Large intestine (tissue), 12 donors: ENCODE measurements at places on chromosomes 1 and 21.

DNA sequence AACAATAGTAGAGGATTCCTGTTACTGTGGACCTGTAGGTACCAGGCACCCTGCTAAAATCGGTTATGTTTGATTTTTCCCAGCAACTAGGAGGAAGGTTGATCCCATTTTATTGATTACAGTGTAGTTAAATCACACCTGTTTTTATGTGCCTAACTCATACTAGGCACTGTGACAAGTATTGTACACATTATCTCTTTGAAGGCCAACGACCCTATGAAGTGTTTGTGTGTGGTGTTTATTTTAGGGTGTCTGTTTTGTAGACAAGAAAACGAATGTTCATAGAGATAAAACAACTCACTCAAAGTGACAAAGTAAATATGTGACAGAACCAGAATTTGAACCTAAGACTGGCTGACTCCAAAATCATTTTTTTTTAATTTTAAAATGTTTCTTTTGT lies 49.5 kb downstream of the FGGY start:
- no peak for DNase-seq

- no peak for DNase-seq
These were observed 27.9 kb downstream of the MRPL37 start for GRCh38 chr1:54227891-54228310.

- DNase-seq, result no peak
These were observed 14.7 kb upstream of the COL6A2 start for GRCh38 chr21:46082963-46083790.

DNA sequence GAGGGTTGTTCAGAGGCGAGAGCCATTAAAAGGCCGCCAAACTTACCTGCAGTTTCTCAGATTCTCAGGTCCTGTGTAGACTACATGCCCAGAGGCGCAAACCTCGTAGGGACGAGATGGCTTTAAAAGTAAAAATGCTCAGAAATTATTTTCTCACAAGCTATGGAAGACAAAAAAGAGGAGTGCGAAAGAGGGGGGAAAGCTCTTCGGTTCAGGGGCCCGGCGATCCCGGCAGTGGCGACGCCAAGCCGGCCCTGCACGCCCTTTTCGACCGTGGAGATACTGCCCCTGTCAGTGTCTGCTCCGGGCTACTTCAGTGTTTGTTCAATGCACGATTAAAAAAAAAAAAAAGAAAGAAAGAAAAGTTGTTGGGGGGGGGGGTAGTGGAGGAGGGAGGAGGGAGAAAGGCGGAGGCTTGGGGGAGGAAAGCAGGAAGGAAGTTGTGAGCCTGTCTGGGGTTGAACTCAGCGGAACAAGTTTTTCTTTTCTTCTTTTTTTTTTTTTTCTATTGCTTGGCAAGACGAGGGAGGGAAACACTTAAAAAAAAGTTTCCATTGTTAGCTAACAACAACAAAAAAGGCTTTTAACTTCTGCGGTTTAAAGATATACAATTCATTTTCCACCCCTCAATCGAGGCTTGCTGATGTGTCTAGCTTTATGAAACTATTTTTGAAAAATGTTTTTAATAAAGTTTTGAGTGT lies at the start of gene ITPKB:
ITPKB (minus strand) TSS at position 288 of the 701 bp plus-strand sequence. CDS start 1,824 bp downstream, outside the sequence.
- peak; percentile 78 for DNase-seq

DNA sequence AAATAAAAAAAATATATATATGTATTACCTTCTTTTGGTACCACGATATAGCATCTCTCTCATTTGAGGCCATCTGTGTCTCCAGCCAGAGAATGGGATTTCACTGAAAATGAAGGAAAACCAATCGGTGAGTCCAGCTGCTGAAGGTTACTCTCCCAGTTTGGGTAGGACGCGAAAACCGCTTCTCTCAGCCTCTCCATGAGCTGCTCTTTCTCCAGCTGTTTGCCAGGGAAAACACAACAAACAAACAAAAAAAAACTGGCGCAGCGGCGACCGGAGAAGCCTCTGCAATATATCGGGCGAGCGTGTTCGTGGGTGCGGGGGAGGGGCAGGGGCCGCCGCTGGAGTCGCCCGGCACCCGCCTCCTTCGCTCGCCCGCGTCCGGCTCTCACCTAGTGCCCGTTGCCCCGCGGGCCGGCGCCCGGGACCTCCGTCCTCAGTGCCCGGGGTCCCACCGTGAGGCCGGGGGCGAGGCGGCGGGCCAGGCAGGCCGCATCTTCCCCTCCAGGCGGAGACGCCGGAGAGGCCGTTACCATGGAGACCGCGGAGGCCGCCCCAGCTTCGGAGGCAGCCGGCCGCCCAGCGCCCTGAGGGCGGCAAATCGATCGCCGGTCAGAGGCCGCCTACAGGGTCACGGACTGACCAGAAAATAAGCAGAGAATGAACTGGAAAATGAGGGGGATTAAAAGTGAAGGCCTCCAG lies 504 bp downstream of the PHTF1 start:
- peak; percentile 74 for DNase-seq

DNA sequence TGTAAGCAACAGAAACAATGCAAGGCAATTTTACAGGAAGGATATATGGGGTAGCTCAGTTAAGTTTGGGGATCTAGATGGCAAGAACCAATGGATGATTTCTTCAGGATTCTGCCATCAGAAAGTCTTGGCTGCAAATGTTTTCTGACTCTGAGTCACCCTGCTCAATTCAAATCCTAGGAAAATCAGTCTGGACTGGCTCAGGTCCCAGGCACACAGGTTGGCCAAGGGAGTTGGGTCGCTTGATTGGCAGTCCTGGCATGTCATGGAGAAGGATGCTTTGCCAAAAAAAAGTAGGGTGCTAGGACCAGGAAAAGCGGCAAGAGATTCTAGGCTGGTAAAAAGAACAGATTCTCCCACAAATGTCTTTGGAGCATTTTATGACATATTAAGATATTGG lies 28.9 kb upstream of the S1PR1 start:
- DNase-seq, result no peak

DNA sequence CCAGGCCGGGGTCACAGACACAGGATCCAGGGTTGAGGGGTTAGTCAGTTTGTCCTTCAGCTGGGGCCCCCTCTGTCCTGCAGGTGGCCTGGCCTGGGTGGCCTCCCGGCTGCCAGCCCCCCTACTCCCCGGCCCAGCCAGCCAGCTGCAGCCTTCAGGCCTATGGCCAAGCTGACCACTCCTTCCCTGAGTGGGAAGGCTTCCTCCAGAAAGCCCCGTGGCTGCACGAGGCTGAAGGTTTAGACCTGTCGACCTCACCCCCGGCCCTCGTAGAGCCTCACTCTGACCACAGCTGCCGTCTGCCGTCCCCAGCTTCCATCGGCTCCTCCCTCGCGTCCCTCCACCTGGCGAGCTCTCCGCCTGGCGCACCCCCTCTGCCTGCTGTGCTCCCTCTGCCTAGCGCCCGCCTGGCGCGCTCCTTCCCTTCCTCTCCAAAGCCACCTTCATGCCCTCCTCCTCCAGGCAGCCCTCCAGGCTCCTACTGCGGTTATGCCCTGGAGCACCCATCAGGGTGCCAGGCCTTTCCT lies 9.6 kb downstream of the TTLL10 start:
- DNase-seq, result no peak

DNA sequence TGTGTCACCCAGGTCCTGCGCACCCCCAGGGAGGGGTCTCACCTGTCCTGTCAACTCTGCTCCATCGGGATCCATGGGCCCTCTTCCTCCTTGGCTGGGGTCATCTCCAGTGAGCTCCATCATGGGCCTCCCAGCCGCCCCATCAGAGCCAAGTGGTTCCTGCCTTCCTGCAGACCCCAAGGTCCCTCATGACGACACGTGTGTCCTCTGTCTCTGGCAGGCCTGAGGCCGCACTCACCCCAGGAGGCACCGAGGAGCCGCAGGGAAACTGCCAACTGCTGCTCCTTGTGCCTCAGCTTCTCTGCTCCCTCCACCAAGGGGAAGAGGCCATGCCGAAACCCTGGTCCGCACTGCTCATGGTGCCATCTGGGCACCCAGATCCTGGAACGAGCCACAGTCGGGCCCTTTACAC lies 46.8 kb downstream of the COL18A1 start:
- DNase-seq, result no peak
